ENCODE measurements at places on chromosomes 2 and 18.
A peak's percentile ranks its signal among the peaks of the same experiment; 100 is the strongest.

DNA sequence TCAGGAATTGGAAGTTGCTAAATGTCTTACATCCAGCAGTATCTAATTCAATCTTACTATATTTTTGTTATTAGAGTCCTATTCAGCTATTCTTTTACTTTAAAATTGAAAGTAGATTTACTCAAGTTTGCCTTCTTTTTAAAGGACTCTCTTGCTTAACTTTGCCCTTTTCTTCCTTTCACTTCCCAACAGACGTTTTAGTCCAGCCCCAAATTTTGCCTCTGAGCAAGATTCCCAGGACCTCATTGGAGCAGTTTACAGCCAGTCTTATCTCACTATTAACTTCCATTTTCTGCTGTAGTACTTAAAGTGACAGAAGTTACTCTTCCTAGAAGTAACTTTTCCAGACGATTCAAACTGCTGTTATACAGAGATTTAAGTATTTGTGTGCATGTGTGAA lies 1.7 kb upstream of the PRKD3 start:
- DNase-seq = peak; percentile 63

GRCh38 chr2:73928963-73929347 lies 2.3 kb downstream of the DGUOK start:
- no peak for DNase-seq

GRCh38 chr18:36757081-36757480 lies 71.7 kb downstream of the TPGS2 start:
- DNase-seq = peak; percentile 21

- no peak for DNase-seq
Observed at GRCh38 chr18:74142252-74142651, 5.4 kb downstream of the FBXO15 start.

GRCh38 chr18:79375441-79376154 lies 20.1 kb upstream of the NFATC1 start:
- no peak for DNase-seq

GRCh38 chr2:100603948-100604633 lies 41.3 kb downstream of the PDCL3 start:
- no peak for DNase-seq

DNA sequence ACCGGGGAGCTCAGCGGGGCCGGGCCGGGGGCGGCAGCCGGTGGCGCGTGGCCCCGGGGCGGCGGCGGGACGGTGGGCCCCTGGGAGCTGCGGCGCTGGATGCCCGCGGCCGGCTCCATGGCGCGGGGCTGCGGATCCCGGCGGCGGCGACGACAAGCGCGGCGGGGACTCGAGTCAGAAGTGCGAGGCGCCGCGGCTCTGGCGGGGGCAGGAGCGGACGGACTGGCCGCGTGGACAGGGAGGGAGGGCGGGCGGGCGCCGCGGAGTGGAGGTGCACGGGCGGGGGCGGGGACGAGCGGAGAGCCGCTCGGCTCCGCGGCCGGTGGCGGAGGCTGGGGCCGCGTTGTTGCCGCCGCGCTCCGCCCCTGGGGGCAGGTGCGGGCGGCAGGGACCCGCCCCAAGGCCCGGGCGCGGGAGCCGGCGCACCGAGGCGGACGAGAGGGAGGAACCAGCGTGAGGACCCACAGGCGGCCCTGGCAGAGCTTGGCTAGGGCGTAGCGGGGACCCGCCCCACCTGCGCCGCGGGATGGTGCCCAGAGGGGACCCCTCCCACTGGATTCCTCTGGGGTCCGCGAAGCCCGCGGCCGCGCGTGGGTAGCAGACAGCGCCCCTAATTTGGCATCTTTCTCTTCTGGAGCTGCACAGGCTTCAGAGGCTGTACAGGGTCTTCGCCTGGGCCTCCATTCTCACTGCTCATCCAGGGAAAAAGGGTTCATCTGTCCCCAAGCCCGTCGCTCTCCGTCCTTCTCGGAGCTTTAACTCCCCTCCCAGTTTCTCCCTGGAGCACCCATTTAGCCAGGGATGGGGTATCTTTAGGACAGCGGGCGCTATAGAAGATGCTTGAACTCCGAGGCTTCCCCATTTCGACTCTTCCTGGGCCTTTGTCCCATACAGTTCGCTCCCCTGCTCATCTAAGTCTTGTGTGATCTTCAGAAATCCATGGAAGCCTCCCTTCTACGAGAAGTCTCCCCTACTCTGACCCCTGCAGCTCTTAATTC lies at the start of gene TMEM163:
Gene TMEM163 (minus strand): TSS at position 184 of the 998 bp plus-strand sequence.
- DNase-seq = no peak

DNA sequence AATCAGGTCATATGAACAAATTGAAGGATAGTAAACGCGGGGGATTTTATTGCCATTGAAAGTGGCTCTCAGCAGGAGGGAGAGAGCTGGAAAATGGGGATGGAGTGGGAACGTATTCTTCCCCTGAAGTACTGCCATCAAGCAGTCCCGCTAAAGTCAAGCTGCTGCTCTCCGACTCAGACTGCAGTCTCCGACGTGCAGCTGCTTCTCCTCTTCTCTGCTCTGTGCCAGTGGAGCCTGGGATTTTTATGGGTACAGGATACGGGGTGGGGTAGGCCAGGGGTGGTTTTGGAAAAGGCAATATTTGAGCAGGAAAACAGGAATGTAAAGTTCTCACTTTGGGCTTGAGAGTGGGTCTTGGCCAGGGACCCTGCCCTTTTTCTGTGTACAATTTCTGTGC lies 33.0 kb downstream of the KCTD18 start:
- DNase-seq = no peak

GRCh38 chr2:224764565-224765236 lies 48.5 kb upstream of the CCDC195 start:
- DNase-seq = no peak

DNA sequence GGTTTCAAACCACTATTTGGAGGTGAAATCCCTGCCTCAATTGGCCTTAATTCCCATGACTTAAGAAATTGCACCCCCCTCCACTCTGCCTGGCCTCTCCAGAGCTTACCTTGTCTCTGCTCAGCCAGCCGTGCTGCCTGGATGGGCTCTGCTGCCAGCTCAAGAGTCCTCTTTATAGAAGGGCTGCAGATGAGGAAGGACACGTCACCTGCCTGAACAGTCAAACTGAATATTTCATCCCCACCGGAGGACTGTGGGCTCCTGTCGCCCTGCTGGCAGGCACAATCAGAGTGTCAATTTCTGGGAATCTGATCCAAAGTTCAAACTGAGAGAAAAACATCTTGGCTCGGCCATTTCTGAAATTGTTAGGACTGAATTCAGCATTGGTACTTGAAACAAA lies at the start of gene OTOS:
Gene OTOS (minus strand): TSS at position 148 of the 400 bp plus-strand sequence. CDS start 332 bp downstream, outside the sequence.
- no peak for DNase-seq

- DNase-seq = no peak
Observed at GRCh38 chr18:45958730-45959129, 8.4 kb downstream of the EPG5 start.

DNA sequence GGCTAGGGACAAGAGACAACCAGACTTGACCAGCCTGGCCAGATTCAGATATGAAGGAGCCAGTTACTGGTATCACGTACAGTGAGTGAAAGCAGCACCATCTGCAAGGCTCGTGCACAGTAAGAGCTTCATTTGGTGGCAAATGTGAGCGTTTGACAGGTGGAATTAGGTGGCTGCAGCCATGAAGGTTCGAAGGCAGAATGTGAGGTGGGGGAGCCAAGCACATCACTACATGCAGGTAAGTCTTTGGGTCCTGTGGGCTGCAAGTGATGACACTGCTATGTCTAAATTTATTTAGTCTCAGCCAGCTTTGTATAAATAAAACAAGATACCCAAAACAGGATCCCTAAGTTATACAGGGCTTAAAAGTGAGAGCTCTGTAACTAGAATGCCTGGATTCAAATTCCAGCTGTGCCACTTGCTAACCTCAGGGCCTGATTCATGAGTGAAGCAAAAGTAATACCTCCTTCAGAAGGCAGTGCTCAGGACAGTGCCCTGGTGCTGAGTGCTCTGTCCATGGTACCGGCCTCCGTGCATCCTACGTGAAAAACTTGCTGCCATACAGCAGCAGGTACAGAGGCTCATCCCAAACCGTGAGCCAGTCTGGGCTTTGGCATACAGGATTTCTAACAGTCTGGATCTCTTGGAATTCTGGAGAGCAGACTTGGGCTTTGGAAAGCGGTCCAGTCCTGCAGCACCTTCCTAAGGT lies 18.6 kb downstream of the DDX18 start:
- DNase-seq = no peak

GRCh38 chr18:49524349-49524748 lies 37.3 kb upstream of the C18orf32 start:
- no peak for DNase-seq

DNA sequence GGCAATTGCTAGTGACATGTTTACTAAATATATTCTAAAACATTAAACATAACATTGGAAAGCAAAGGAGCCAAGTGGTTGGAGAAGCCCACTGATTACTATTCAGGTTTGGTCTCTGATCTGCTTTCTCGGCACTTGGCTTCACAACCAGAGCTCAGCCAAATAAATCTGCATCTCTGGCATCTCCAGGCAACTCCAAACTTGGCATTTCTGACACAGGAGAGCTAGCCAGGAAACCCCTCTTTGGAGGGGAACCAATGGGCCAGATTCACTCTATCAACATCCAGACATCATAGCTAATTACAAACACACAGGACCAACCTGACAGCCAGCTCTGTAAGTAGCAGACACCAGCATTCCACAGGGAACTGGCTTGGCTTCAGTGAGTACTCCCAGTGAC lies 150.3 kb upstream of the ETAA1 start:
- no peak for DNase-seq

DNA sequence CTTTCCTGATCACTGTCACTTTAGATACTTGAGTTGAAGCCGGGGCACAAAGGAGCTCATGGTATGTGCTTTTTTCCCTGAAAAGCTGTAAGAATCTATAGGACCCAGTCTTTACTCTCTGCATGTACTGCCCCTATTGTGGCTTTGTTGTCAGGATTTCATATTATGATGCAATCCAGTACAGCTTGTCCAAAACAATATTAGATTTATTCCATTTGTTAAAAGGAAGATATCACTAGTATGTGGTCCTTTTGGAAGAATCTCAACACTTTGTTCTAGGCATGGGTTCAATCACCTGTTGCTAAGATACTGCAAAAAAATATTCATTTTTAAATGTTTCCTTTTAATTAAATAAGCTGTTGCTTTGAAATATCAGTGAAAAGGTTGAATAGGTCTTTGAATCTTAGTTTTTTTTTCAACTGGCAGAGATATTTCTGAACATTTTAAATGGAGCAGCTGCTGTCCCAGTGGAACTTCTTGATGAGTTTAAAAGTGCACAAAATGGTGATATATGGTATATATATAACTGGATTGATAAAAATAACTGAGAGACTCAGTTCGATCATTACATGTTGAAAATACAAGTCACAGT lies 256.6 kb upstream of the NT5C1B start:
- no peak for DNase-seq

DNA sequence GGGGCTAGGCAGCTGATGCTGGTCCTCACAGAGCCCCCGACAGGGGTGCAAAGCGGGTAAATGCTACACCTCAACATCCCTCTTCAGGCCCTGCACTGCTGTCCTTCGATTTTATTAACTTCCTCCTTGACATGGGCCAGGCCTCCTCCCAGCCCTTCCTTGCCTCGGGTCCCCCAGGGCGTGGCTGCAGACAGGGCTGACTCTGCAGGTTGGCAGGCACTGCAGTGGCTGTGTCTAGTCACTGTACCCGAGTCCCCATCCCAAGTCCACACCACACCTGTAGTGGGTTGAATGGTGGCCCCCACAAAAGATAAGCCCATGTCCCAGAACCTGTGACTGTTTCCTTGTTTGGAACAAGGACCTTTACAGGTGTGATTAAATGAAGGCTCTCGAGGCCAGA lies 140.2 kb downstream of the TWIST2 start:
- no peak for DNase-seq

DNA sequence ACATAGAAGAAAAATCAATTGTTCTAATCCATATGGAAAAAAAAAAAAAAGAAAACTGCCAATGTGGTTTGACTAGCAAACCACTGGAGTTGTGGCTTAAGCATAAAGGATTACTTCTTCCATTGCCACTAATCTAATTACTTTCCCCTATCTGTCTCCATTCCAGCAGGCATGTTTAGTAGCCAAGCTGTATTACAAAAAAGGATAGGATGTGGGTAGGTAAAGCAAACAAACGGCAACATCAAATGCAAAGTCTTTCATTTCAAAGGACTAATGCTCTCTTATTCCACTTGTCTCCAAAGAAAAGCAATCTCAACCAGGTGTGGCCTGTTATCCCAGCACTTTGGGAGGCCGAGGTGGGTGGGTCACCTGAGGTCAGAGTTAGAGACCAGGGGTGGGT lies 36.5 kb downstream of the SLC8A1 start:
- DNase-seq = no peak

GRCh38 chr2:18435426-18436037 lies 124.9 kb downstream of the RDH14 start:
- peak; percentile 67 for DNase-seq

- DNase-seq = no peak
Observed at GRCh38 chr2:181851726-181852125, 39.8 kb upstream of the ITPRID2 start.

DNA sequence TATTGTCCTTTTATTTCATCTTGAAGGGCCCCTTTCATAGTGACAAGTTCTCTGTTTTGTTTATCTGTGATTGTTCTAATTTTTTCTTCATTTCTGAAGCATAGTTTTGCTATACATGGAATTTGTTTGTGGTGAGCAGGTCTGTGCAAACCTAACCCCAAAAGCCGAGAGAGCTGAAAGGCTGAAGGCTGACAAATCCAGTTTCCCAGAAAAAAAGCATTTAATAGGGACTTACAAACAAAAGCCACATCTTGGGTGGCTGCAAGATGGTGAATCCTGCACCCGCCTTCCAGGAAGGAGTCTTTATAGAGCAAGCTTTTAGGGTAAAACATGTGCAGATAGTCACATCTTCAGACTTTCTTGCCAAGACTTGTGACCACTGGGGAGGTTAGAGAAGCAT lies 473.4 kb upstream of the TRIB2 start:
- DNase-seq = no peak

DNA sequence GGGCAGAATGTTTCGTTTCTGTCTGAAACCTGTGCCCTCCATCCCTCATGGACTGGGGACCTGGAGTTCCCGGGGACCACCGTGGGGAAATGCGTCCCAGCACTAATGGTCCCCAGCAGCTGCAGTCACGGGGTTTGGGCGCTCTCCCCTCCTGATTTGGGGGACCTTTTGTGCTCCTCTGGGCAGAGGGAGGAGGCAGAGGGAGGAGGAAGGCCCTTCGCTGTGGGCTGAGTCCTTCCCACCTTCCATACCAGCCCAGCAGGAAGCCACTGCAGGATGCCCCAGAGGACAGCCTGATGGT lies 3.2 kb downstream of the GPR35 start:
- DNase-seq = no peak

- no peak for DNase-seq
Observed at GRCh38 chr2:37390777-37391176, 46.3 kb downstream of the QPCT start.

- no peak for DNase-seq
Observed at GRCh38 chr18:35875566-35875965, 96.9 kb upstream of the RMP24 start.

GRCh38 chr2:121187351-121187981 lies 97.5 kb downstream of the TFCP2L1 start:
- DNase-seq = no peak

GRCh38 chr2:55883357-55883756 lies 40.2 kb downstream of the EFEMP1 start:
- DNase-seq = no peak

- no peak for DNase-seq
Observed at GRCh38 chr2:108602422-108602821, 68.2 kb downstream of the LIMS1 start.

Measured in smooth muscle cell of the brain vasculature (primary cell).